NCI-H1417 (cell line): ENCODE measurements at places on chromosomes 3 and 15.

DNA sequence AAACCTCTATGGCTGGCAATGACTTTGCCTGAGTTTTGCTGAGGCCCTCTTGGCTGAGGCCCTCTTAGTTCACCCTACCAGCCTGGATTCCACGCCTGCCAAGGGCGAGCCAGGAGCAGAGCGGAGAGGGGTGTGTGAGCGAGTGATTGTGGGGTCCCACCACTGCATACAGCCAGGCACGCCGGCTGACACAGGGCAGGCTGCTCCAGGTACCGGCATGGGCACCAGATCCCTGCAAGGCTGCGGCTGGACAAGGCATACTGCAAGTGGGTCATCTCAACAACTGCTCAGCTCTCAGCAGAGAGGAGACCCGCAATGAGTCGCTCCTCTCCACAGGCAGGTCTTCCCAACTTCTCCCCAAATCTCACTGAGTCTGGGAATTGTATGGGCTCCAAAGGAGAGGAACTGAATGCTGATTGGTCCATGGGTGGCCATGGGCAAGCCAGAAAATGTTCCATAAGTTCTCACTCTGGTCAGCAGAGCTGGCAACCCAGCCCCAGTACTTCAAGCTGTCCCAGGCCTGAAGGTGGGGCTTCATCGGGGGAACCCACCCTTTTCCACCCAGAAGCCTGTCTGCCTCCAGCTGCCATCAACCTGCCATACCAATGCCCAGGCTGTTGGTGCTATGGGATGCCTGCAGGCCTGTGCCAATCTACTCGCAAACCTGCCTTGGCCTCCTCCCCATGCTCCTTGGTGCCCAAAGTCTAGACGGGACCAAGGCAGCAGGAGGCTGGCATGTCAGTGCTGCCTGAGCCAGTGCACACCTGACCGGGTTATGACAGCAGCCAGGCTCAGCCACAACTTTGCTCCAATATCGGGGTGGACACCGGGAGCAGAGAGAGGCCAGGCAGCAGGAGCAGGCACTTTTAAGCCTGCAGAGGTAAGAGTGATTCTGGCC lies 1273.6 kb upstream of the GBE1 start:
- no peak for DNase-seq

DNA sequence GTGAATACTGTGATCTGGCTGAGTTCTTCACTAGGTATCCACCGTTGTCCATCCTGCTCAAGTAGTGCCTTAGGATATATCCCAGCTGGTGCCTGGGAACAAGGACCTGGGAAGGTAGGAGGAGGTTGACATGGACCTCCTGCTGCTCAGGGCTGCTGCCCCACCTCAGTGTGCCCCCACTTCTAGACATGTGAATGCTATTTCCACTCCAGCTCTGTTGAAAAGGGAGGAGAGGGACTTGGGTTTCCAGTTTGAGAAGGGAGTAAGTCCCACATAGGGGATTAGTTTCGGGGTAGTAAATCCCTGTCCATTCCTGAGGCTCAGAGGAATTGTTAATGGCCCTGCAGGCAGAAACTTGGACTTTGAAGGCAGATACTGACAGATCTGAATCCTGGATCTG lies 32.9 kb upstream of the ETV5 start:
- no peak for DNase-seq

- DNase-seq: no peak
Measured at GRCh38 chr3:100257586-100257985, 3.2 kb upstream of the TBC1D23 start.

GRCh38 chr3:167568634-167569033 lies 85.1 kb downstream of the WDR49 start:
- peak; percentile 25 for DNase-seq

GRCh38 chr3:10889206-10889960 lies 73.4 kb downstream of the SLC6A11 start:
- no peak for DNase-seq

- DNase-seq: no peak
Measured at GRCh38 chr3:32487781-32488473, 14.7 kb downstream of the CMTM6 start.

- no peak for DNase-seq
Measured at GRCh38 chr3:23594894-23595670, 210.7 kb upstream of the UBE2E1 start.

GRCh38 chr15:100241572-100242482 lies 99.9 kb downstream of the ADAMTS17 start:
- no peak for DNase-seq

DNA sequence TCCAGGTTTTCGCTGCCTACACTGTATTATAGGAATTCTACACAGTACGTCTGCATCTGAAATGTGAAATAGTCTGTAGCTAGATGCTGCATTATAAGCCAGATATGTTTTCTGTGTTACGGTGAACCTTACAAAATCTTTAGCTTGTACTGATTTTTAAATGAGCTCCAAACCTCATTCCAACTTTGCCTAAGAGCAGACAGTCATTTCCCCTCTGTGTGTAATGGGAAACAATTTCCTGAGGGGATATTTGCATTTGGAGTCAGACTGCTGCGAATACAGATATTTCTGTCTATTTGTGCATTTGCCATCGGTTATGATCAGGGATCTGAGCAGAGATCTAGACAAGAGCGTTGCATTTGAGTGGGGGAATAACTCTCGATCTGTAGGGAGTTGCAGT lies 37.5 kb downstream of the ARNT2 start:
- no peak for DNase-seq

DNA sequence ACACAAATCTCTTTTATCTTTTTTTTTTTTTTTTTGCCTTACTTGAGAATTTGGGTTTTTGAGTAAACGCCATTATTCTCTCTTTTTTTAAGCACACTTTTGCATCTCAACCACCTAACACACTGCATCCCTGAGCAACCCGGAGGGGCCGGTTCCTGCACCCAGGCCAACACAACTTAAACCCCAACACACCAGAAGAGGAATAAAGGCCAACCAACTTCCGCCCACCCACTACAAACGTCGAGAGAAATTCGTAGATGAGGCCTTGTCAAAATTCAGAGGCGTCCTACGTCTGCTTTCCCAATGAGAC lies 389 bp upstream of the CCNB2 start:
- DNase-seq: no peak

GRCh38 chr15:40243126-40243810 lies 4.4 kb downstream of the PAK6 start:
- DNase-seq: no peak

DNA sequence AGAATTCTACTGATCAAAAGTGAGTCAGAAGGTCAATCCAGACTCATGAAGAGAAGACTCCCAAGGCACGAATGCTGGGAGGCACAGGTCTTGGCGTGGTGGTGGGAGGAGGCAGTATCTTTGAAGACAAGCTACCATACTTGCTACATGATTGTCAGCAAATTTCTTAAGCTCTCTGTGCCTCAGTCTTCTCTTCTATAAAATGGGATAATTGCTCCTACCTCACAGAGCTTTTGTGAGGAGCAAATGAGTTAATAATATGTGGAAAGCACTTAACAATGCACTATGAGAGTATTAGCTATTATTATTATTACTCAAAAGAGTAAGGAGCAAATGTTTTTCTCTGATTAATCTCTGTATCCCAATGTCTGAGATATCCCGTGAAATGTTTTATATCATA lies 36.2 kb downstream of the EHD4 start:
- DNase-seq: no peak

- no peak for DNase-seq
Measured at GRCh38 chr3:12181806-12182205, 23.1 kb upstream of the TIMP4 start.

DNA sequence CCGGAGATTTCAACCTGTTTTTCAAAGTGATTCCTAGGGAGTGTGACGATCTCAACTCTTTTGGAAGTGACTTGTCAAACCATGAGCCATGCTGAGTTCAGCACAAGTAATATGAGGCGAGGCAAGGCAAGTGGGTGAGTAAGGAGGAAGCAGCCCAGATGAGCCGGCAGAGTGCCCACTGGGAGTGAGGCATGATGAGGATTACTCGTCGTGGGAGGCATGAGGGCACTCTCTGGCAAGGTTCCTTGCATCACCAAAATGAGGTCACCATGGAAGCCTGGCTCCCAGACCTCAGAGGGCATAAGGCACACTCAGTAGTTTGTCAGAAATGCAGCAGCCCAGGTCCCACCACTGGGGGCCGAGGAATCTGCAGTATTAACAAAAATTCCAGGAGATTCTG lies 636.1 kb downstream of the MAGI1 start:
- DNase-seq: no peak

DNA sequence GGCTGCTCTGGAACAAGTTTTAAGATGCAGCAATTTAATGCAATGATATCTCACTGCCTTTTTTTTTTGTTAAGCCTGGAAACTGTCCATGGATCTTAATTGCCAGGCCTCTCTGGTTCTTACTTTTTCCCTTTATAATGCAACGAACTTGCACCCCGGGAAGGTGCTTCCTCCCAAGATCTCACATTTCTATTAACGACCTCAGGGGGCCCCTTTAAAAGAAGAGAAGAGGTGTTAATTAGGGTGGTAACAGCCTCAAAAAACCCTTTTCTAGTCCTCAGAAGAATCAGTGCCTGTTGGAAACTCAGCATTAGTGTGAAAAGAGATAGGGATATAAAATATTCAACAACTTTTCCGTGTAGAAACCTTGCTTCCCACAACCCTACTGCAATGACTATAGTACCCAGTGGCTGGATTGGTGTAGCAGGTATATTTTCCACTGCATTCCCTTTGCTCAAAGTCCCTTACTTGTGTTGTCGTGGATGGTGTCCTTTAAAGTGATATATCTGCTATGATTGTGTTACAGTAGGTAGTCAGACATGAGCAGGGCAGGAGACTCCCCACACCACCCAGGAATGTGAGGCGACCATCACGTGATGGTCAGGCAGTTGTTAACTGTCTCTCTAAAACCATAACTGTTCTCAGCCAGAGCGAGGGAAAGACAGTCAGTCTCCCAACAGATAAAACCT lies 121.8 kb downstream of the CTNNB1 start:
- DNase-seq: no peak

DNA sequence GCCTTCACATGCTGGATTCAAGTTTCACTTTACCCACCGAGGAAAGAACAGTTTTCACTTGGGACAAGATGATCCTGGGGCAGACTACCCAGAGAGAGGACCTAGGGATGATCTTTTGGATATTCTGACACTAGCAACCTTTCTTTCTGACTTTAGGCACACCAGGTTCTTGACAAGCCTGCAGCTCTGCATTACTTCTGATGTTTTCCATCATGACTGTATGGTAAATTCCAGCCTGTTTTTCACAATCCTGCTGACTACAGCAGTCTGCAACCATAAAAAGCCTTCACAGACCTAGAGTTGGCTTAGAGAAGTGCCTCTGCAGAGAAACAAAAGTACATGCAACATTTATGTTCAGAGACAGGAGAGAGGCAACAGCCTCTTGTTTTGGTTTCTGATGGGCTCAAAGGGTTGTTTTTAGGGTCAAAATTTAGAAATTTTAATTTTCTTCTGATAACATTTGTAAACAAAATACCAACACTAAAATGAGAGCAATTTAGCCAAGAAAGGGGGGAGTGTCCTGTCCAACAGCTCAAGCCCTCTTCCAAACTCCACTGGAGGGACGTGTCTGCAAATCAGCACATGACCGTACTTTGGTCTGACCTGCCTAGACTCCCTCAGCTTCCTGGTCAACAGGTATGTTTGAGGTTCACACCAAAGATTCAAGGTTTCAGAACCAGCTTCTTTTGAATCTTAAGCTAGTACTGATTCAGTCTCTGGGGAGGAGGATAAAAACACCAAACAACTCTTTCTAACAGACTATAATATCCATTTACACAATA lies 799 bp downstream of the ABI3BP start:
- DNase-seq: no peak

DNA sequence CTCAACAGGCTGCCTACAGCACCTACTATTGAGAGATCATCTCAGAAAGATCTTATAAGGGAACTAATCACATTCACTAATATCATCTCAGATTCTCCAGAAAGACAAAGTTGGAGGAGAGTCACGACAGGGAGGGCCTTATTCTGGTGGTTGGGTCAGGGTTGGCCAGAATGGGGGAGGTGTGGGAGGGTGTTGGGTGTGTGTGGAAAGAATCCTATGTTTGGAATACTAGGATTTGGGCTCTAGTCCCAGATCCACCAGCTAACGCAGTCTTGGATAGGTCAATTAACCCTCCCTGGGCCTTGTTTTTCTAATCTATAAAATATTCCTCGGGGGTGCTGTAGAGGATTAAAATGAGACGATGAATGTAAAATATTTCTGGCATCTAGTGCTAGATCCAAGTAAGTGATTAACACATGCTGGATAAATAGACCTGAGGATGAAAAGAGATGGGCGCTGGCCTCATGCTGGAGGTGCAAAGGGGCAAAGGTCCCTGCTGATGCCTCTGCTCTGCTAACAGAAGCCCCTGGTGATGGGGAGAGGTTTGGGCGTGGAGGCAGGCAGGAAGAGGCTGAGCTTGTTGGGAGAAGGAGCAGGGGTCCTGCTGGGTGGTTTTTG lies 67.6 kb upstream of the ETV5 start:
- no peak for DNase-seq

GRCh38 chr15:34708422-34708821 lies 46.4 kb downstream of the GJD2 start:
- peak; percentile 84 for DNase-seq

GRCh38 chr3:193573403-193574191 lies 18.9 kb upstream of the ATP13A4 start:
- DNase-seq: no peak

DNA sequence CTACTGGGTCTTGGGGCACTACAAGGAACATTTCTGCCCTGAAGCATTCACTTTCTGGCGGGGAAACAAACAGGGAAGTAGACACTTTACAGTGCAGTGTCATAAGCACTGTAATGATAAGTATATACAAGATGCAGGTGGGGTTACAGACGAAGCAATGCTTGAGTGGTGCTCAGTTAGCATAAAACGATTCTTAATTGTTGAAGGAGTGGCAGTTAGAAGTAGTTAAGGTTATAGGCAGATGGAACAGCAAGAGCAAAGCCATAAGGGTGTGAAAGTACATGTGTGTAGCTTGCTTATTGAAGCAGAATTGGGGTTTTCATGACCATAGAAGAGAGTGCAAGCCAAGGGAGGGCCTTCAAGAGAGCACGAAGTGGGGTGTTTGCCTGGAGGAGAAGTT lies 46.2 kb downstream of the SLC25A26 start:
- DNase-seq: peak; percentile 43

DNA sequence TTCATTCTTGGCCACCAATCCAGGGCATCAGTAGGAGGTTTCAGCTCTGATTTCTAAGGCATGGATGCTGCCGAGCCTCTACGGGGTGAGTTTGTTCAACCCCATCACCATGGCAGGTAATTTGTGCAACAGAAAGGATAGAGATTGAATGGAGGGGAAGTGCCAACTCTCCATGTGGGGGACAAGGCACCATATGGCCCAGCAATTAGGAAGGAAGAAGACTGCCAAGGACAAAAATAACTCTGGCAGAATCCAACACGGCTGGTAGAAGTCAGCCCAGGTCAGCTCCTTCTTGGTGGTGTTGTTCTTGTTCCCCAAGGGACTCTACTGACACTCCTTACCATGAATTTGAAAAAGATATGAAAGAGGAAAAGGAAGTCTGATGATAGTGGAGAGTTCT lies 503.9 kb downstream of the MAGI1 start:
- no peak for DNase-seq

DNA sequence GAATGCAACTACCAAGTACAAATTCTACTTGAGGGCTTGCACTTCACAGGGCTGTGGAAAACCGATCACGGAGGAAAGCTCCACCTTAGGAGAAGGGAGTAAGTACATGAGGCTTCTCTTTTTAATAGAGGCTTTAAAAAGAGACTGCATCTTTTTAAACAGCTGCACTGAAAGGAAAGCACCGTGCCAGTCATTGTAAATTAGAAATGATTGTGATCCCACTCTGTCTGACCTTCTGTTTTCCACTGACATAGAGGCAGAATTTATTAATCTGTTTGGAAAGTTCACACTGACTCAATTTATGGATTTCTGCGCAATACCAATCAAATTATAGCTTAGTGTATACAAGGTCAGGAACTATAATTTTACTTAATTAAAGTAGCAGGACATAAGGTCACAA lies 198.2 kb downstream of the CHL1 start:
- no peak for DNase-seq
